ENCODE measurements at places on chromosomes 1 and 21. TPM values are rescaled to one million over a fixed set of nuclear protein-coding genes. Genes with fewer than 3 reads are reported as not detected.

Gene KANK4
- total RNA-seq: 0.16 TPM

Gene NTMT2
- not detected for total RNA-seq

Gene FAM131C
- total RNA-seq: not detected

Gene KRTAP13-2
- not detected for total RNA-seq

Gene RAB4A
- 27.1 TPM for total RNA-seq

Gene TAL1
- not detected for total RNA-seq

Gene SYCP1
- not detected for total RNA-seq

Gene TRMT13
- 4.2 TPM for total RNA-seq

Gene PCP4
- not detected for total RNA-seq

Gene LEFTY2
- total RNA-seq: not detected

Gene LAPTM5
- 3.7 TPM for total RNA-seq

Gene MCOLN2
- total RNA-seq: 2.1 TPM

Gene VCAM1
- 15.0 TPM for total RNA-seq

Gene GPATCH3
- 12.8 TPM for total RNA-seq

Gene NPL
- 0.52 TPM for total RNA-seq

Gene LY9
- total RNA-seq: not detected

Gene CIART
- total RNA-seq: 1.3 TPM

Gene CAMSAP2
- total RNA-seq: 16.0 TPM

Gene ZNF648
- total RNA-seq: not detected

Gene MNDA
- not detected for total RNA-seq

Gene TEX35
- total RNA-seq: not detected

Gene PDE4B
- total RNA-seq: 3.7 TPM

Gene AQP10
- total RNA-seq: under 0.01 TPM

Gene SH3D21
- total RNA-seq: 4.9 TPM

Gene MTR
- total RNA-seq: 11.1 TPM

Gene RXRG
- total RNA-seq: under 0.01 TPM

Gene HES3
- total RNA-seq: not detected

Gene PAPPA2
- 1.3 TPM for total RNA-seq

Gene MT1HL1
- not detected for total RNA-seq

Data from epithelial cell of alveolus of lung (primary cell).